AG09309 (cell line): ENCODE measurements at places on chromosomes 2 and 18.

GRCh38 chr18:78884502-78884901, 95.1 kb upstream of the SALL3 start:
- no peak for DNase-seq

DNA sequence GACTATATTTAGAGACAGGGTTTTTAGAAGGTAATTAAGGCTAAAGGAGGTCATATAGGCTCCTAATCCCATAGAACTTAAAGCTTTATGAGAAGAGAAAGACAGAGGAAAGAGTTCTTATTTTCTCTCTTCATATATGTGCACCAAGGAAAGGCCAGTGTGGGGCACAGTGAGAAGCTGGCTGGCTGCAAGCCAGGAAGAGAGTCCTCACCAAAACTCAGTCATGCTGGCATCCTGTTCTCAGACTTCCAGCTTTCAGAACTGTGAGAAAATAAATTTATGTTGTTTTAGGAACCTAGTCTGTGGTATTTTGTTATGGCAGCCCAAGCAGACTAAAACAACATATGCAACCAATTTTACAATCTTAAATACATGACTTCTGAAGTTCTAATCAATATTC, 31.5 kb upstream of the ATIC start:
- DNase-seq = no peak

DNA sequence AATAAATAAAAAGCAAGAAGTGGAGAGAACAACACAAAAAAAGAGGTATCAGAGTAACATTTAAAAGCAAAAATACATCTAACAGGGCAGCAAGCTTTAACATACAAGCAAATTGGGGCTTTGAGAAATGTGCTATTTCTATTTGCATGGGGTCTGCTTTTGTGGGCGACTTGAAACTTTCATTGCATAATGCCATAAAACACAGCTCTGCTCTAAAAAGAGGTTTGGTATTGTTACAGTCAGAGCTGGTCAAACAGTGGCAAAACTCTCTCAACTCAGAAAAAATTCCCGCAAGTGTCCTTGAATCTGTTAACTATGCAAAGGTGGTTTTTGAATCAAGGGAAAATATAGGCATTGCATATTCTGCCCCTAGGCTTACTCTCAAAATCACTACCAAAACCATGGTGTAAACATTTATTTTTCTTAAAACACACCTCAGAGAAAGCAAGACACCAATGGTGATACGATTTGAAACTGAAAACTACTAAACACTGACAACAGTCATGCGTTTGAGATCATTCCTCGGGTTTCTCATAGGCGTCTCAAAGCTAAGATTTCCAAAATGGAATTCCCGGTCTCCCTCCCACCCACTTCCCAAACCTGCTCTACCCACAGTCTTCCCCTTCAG, 45.5 kb downstream of the RNF152 start:
- DNase-seq = no peak

DNA sequence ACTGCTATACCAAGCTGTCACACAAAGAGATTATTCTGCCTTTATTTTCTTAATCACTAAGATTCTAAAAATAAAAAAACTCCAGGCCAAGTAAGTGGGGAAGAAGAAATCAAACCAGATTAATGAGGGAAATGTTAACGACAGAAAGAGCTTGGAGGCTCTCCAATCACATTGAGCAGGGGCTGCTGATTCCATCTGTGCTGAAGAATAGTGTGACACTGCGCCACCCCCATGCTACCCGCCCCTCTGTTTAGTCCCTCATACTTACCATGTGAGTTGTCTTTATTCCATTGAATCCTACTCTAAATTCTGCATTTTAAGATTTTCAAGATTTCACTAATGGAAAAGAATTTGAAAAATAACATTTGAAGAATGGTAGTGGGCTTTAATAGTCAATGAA, 998.0 kb upstream of the CDH2 start:
- no peak for DNase-seq

- DNase-seq = no peak
Measured at GRCh38 chr2:14285812-14286211, 346.7 kb upstream of the LRATD1 start.

GRCh38 chr2:8677646-8678592, 3.9 kb upstream of the ID2 start:
- DNase-seq = no peak

GRCh38 chr2:12173271-12173942, 427.0 kb downstream of the LPIN1 start:
- no peak for DNase-seq

- no peak for DNase-seq
Measured at GRCh38 chr2:9094117-9094516, 90.6 kb upstream of the MBOAT2 start.

- no peak for DNase-seq
Measured at GRCh38 chr2:113876503-113877387, 13.1 kb upstream of the ACTR3 start.

DNA sequence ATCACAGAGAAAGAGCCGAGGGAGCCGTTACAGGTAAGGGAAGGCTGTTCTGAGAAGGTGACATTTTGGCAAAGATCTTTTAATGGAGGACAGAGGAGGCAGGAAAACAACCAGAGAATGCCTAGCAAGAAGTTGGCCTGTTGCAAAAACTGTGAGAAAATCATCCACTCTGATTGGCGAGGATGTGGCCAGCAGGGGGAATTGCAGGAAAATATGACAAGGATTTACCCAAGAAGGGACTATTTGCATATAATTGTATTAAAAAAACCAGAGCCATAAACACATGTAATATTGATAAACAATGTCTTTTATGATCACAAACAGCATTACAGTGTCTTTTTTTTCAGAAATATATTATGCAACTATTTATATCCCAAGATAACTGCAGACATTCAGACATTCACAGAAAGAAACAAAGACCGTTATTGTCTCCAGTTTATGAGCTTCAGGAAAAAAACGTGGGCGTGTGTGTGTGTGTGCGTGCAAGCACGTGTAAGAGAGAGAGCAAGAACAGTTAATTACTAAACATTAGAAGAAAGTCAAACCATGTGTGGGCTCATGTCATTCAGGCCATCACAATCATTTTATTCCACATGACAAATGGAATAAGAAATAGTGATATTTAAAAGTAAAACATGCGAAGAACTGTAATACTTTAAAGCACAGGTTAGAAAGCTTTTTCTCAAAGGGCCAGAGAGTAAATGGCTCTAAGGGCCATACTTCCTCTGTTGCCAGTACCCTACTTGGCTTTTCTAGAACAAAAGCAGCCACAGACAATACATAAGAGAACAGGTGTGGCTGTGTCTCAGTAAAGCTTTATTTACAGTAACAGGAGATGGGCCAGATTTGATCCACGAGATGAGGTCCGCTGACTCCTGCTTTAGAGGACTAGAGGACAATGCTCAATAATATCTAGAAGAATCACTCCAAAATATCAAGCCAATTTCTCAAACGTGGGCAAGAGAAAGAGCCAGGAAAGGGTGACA, 324.1 kb downstream of the DLGAP1 start:
- no peak for DNase-seq

- no peak for DNase-seq
Measured at GRCh38 chr2:106851087-106851874, 34.7 kb downstream of the ST6GAL2 start.

DNA sequence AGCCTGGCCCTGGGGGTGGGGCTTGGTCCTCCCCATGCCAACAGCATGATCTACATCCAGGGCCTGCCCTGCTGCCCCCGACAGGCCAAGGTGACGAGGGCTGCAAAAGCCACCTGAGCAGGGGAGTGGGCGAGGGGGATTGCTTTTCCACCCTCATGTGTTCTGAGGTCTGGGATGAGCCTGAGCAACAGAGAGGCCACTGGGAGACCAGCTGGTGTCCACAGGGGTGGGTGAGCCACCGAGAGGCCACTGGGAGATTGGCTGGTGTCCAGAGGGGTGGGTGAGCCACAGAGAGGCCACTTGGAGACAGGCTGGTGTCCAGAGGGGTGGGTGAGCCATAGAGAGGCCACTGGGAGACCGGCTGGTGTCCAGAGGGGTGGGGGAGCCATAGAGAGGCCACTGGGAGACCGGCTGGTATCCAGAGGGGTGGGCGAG, 147.4 kb upstream of the GPC1 start:
- DNase-seq = no peak

DNA sequence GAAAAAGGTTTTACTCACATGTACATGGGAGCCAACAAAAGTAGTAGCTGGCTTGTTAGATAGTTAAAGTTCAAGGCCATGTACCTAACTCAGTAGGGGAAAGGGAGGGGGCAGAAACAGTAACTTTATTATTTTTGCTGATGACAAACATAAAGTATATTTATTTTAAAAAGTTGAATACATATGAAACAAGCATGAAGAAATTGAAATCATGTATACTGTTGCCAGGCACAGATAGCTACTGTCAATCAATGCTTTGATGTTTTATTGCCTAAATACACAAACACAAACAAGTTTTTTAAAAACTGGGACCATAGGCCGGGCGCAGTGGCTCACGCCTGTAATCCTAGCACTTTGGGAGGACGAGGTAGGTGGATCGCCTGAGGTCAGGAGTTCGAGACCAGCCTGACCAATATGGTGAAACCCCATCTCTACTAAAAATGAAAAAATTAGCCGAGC, 7.6 kb upstream of the PSD4 start:
- DNase-seq = no peak

DNA sequence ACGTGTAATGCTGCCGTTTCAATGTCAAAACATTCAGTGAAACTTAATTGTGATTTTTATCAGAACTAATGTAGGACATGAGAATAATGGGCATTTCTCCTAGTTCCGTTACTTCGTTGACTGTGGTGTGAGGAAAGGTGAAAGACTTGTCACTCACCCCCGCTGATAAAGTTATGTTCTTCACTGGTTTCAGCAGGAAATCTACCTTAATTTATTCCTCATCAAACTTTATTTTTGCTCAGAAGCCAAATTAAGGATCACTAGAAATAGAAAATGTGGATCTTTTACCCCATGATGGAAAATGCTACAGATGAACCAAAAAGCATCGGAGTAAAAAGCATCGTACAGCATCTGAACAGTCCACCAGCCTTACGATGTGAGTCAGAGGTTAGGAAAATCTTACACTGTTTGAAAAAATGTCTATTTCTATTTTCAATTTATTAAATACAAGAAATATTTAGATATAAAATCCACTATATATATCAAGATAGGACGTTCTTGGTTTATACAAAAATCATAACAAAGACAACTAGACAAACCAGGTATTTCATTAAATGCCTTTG, 1.0 kb upstream of the ROCK1 start:
- DNase-seq = no peak

DNA sequence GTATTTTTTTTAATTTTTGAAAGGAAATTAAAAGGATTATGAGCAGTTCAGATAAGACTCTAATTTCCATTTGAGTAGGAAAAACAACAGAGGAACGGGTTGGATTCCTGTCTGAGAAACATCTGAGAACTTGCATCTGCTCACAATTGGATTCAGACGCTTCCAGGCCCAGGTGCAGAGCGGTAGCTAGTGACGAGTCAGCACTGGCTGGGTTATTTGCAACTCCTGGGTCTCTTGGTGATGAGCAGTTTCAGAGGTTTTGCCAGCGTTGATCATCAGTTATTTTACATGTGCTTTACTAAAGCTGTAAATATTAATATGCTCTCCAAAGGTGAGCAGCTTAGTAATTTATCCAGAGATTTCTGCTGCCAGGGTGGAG, 39.1 kb upstream of the B3GNT7 start:
- no peak for DNase-seq

DNA sequence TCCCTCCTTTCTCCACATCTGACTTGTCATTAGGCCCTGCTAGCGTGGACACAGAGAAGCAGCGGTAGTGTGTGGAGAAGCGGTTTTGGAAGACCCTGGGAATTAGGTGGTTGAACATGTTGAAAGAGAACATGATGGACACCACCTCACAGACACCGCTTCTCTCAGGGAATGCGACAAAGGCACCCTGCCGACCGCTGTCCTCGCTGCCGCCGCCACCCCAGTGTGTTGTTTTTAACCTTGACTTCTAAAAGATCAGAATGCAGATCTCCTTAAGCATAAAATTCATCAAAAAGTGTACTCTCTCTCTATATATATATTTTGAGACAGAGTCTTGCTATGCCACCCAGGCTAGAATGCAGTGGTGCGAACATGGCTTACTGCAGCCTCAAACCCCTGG, 33.2 kb downstream of the AQP4 start:
- no peak for DNase-seq

GRCh38 chr2:172096626-172097547, 5.8 kb downstream of the DLX2 start:
- DNase-seq = peak; percentile 86
